ENCODE measurements at places on chromosomes 6 and 20.

GRCh38 chr6:28922004-28922820 lies 1.6 kb downstream of the TRIM27 start:
- DNase-seq, result no peak

DNA sequence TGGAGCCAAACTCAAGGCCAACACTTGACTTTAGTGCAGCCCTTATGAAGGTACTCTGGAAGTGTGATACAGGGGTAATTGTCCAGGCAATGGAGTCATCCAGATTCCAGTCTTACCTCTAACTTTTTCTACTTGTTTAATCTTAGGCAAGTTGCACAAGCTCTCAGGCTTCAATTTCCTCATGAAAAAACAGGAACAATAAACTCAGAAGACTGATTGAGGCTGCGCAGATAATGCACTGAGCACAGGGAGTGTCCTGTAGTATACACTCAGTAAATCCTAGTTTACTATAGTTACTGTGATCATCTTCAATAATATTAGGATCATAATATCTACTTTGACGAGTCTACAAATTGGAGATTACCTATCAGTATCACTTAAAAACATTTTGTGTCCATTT lies 127.5 kb upstream of the SMLR1 start:
- DNase-seq, result no peak

DNA sequence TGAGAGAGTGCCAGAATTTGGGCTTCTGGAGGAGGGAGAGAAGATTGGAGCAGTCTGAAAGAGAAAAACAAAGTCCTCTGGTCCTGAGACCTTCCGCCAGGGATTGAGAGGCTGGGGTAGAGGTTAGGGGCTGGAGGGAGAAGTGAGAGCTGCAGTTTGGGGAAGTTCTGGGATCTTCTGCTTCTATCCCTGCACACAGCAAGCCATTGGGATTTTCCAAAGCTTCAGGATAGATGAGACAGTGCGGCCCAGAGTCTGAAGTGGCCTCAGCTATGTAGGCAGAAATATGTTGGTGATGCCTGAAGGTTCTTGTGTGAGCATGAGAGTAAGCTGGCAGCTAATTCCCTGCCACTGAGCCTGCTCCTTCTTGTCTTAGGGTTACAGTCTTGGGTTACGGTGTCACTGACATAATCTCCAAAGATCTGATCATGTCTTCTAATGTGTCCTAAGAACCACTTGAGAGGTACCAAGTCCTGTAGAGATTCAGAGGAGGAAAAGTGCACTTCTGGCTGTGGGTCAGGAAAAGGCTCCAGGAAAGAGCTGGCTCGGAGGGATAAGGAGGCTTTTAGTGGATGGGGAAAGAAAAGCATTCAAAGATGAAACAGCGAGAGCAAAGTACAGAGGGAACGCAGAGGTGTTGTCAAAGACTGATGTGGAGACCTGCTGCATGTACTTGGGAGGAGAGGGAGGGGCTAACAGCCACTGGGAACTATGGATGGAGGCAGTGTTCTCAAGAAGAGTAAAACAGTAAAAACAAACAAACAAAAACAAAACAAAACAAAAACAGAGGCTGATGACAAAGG lies 131.1 kb upstream of the MYLIP start:
- DNase-seq, result no peak

- DNase-seq, result no peak
These were observed 41.2 kb downstream of the XRN2 start for GRCh38 chr20:21344206-21344900.

GRCh38 chr6:105675715-105676397 lies 273.0 kb upstream of the PREP start:
- DNase-seq, result no peak

- DNase-seq, result no peak
These were observed 30.9 kb upstream of the XRN2 start for GRCh38 chr20:21272279-21272678.

DNA sequence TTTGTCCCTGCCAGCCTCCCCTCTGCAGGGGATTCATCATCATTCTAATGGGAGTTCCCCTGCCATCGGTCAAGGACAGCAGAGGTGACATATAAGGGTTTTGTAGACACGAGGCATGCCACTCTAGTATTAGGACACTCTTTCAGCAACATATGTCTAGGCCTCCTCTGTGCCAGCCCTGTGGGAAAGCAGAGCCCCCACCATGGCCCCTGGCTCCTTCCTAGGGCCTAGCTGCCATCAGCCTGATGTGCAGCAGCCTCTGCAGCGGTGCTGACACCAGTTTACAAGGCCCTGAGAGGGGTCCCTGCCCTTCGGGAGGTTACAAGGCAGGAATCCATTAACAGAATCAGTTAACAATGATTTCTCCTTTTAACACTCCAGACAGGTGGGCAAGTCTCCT lies 32.5 kb downstream of the TMEM242 start:
- DNase-seq, result no peak

DNA sequence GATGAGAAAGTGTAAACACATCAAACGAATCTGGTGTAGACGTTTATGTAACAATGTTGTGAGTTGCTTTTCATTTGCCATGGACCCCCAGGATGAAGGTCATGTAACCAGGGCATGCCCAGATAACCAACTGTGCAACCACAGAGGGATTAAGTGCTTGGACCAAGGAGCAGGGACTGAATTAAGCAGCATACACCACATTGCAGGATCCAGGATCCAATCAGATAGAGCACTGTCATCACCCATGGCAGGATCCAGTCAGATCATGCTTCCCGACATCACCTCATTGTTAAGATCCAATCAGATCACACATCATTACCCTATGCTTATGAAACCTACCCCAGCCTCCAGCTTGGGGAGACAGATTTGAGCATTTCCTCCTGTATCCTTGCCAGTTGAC lies 74.3 kb upstream of the RCAN2 start:
- DNase-seq, result no peak

DNA sequence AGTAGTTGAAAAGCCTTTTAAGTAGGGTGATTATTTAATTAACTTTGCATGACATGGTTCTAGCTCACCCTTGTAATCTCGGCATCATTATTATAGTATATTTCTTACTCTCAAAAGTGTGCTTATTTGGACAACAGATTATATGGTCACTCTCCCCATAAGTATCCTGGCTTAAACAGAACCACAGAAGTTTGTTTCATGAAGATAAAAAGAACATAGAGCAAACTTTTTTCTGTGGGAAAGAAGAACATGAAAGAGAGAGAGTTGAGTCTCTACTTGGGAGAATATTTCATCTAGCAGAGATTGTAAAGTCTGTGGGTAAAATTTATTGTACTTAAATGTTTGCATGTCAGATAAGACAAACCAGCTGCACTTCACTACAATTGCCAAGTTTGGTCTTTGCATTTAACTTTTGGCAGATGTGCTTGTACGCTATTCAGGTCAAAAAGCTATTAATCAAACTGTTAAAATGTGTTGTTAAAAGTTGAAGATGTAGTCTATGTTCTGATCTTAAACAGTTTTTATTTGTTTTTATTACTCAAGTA lies 33.4 kb upstream of the PRIM2 start:
- no peak for DNase-seq
